NCI-H187 treated with DMSO at 0.1 percent for 48 hours (cell line): ENCODE measurements at places on chromosomes 13 and 19.

DNA sequence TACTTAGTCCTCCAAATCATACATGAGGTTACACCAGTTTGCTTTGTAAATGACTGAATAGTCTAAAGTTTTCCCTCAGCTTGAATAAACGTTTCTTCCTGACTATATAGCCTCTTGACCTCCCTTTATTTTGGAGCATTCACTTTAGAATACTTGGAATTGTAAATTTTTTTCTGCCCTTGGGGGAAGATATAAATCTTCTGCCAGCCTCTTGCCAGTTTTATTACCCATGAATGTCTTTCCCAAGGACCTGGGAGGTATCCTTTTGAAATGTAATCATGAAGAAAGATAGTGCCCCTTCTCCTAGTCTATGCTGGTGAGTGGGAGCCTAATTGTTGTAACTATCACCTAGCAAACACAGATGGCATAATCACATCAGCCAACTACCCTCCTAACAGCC is 2033.9 kb upstream of the PCDH20 start:
- DNase-seq, result no peak

DNA sequence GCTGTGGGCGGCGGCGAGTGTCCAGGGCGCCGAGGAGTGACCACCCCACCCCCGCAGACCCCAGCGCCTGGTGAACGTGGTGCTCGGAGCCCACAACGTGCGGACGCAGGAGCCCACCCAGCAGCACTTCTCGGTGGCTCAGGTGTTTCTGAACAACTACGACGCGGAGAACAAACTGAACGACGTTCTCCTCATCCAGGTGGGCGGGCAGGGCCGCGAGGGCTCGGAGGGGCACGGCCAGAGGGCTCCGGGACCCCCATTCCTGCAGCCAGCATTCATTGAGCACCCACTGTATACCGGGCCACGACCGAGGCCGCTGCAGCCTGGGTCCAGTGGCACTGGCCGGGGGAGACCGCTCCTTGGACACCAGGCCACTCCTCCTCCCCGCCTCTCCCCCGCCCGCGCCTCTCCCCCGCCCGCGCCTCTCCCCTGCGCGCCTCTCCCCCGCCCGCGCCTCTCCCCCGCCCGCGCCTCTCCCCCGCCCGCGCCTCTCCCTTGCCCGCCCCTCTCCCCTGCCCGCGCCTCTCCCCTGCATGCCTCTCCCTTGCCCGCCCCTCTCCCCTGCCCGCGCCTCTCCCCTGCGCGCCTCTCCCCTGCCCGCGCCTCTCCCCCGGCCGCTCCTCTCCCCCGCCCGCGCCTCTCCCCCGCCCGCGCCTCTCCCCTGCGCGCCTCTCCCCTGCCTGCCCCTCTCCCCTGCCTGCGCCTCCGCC is 3.2 kb downstream of the PRTN3 start:
- no peak for DNase-seq

DNA sequence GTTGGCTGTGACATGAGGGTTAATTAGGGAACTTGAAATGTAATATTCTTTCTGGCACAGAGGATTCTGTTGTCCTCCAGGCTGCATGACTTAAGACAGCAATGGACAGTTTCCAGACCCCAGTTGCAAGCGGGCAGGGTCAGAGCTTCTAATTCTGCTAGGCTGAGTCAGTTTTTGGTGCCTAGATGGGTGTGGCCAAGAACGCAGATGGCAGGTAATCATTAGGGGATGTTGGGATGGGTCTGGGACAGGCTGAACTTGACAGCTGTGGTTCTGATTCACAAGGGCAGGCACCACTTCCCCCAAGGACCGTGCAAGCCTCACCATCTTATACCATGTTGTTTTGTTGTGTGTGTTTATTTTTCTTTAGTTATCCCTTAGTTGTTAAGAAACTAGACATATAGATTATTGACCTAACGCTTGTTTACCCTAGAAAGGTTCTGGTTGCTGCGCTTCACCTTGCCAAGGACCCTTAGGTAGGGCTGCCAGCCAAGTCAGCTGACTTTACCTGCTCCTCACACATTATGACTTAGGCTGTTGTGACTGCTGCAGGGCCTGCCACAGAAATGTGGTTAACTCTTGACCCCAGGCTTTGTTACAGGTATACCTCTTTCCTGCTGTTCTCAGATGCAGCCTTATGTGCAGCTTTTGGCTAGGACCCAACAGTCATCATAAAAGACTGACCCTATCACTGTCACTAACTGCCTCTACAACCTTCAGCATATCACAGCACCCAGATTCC is 117.7 kb upstream of the KLF12 start:
- no peak for DNase-seq

DNA sequence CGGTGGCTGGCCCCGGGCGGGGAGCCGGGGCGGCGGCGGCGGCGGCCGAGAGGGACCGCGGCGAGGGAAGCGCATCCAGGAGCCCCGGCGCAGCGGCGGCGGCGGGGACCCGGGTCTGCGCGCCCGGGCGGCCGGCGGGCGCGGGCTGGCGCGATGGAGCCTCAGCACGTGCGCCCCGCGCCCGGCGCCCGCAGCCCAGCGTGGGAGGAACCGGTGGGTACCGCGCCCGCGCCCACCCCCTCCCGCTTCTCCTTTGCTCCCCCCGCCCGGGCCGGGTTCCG is 7.8 kb upstream of the DGKH start:
- no peak for DNase-seq

DNA sequence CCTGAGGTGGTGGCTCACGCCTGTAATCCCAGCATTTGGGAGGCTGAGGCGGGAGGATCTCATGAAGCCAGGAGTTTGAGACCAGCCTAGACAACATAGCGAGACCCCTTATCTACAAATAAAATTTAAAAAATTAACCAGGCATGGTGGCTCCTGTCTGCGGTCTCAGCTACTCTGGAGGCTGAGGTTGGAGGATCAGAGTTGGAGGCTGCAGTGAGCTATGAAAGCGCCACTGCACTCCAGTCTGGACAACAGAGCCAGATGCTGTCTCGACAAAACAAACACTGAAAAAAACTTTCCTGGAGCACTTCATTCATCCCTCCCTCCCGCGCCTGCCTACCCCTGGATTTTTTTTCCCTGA is 665 bp upstream of the ATG4D start:
- DNase-seq, result no peak
